ENCODE measurements at places on chromosomes 7 and 10.

GRCh38 chr10:89522463-89522862 lies 12.9 kb downstream of the SLC16A12 start:
- no peak for DNase-seq

DNA sequence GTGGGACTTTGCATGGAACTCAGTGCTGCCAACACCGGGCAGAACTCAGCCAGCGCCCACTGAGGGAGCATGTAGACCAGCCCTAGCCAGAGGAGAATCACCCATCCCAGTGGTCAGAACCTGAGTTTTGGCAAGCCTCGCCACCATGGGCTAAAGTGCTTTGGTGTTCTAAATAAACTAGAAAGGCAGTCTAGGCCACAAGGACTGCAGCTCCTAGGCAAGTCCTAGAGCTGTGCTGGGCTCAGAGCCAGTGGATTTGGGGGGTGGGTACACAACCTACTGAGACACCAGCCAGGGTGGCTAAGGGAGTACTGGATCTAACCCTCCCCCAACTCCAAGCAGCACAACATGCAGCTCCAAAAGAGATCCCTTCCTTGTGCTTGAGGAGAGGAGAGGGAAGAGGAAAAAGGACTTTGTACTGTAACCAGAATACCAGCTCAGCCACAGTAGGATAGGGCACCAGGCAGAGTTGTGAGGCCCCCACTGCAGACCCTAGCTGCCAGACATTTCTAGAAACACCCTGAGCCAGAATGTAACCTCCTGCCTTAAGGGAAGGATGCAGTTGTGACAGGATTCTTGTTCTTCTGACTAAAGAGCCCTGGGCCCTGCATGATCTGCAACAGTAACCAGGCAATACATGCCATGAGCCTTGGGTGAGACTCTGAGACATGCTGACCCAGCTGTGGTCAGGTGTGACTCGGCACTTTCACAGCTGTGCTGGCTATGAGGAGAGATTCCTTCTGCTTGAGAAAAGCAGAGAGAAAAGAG lies 24.4 kb downstream of the GSDME start:
- no peak for DNase-seq

GRCh38 chr7:93039786-93040185 lies 78.0 kb downstream of the SAMD9 start:
- no peak for DNase-seq

GRCh38 chr7:150951521-150951920 lies 26.6 kb downstream of the KCNH2 start:
- no peak for DNase-seq

DNA sequence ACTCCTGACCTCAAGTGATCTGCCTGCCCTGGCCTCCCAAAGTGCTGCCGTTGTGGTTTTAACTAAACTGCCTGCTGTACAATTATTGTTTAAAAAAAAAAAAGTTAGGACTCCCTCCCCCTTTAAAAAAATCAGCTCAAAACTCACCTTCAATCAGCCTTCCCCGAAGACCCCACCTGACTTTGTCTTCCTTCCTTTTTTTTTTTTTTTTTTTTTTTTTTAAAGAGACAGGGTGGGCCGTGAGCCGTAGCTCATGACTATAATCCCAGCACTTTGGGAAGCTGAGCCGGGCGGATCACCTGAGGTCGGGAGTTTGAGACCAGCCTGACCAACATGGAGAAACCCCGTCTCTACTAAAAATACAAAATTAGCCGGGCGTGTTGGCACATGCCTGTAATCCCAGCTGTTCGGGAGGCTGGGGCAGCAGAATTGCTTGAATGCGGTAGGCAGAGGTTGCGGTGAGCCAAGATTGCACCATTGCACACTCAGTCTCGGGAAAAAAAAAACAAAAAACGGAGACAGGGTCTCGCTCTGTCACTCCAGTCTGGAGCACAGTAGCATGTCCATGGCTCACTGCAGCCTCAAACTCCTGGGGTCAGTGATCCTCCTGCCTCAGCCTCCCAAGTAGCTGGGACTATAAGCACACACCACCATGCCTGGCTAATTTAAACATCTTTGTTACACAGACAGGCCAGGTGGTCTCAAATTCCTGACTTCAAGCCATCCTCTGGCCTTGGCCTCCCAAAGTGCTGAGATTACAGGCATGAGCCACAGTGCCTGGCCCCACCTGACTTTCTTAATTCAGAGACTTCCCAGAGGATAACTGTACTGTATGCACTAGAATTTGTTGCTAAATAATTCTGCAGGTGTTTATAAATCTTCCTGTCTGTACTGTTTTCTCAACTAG lies 3.2 kb downstream of the FIS1 start:
- DNase-seq, result no peak

DNA sequence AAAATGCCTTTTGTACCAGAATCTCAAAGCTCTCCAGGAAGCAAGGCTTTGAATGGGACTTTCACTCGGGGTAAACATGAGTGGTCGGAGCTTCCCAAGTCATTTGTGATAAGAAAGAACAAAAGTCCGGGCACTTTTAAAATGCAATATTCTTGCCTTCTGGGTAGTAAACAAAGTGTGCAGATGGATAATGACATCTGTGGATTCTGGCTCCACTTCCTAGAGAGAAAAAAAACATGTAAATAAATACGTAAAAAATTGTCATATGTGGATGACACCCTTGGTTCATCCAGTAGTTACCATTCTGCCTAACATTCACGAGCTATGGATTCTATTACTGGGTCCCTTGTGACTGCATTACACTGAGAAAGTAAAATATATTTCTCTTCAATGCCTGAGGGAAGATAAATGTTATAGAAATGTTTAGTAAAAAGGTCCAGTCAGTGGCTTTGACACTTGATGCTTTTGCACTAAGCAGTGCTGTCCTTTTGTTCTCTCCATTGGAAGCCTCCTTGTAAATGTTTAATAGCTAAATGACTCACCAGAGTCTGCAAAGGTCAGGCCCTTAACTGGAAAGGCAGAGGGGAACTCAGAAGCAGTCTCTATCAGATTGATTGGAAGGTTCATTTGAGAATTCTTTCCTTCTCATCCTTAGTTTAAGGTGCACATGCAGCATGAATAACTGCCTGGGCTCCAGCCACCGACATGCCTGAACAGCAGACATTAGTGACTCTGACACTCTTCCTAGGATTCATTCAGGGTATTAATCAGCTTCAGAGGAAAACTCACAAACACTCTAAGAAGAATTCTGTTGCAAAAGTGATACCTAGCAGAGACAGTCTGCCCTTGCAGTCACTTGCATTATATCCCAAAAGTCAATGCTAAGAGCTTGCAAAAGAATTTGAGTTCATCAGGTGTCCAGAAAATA lies 11.7 kb upstream of the EDRF1 start:
- DNase-seq, result no peak

Measured in globus pallidus (tissue), 1 donor.